ENCODE measurements at places on chromosomes 12 and 14. TPM values are rescaled to one million over a fixed set of nuclear protein-coding genes. Genes with fewer than 3 reads are reported as not detected.
A peak's percentile ranks its signal among the peaks of the same experiment; 100 is the strongest.

The IRAK3 gene
- 0.28 TPM for total RNA-seq

The KLRK1 gene
- total RNA-seq, result not detected

The KLHDC1 gene
- 0.07 TPM for total RNA-seq

The POTEM gene
- total RNA-seq, result not detected

The SYNE3 gene
- total RNA-seq, result 0.63 TPM

The KRR1 gene
- total RNA-seq, result 25.6 TPM

The FAM216A gene
- 22.4 TPM for total RNA-seq

The ZBTB42 gene
- total RNA-seq, result 9.5 TPM

The FAM181A gene
- total RNA-seq, result not detected

The SSPN gene
- 0.31 TPM for total RNA-seq

The CLEC4A gene
- 0.74 TPM for total RNA-seq

The RNF212B gene
- not detected for total RNA-seq

GRCh38 chr14:79093531-79093930 is 923.4 kb downstream of the NRXN3 start:
- DNase-seq, result no peak

GRCh38 chr12:39103552-39104165 is 198.3 kb upstream of the CPNE8 start:
- peak; percentile 68 for DNase-seq

- DNase-seq, result no peak
These were observed 25.9 kb downstream of the NFKBIA start for GRCh38 chr14:35378425-35379233.

DNA sequence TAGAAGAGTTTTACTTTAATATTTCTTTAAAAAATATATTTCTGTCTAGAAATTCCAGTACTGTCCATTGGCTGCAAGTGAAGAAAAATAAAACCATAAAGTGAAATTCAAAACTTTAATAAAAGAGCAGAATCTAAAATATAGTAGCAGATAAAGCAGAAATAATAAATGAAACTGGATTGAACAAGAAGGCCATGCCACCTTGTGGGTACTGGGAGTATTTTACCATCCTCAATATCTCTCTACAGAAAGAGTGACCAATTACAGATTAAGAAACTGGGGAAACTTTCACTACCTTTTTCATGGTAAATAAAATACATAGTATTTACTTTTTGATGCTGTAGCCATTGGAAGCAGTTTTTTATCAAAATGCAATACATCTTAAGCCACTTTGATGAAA is 220.5 kb downstream of the BCAT1 start:
- no peak for DNase-seq

GRCh38 chr14:67524634-67524963 is 8.5 kb upstream of the PLEKHH1 start:
- DNase-seq, result no peak

DNA sequence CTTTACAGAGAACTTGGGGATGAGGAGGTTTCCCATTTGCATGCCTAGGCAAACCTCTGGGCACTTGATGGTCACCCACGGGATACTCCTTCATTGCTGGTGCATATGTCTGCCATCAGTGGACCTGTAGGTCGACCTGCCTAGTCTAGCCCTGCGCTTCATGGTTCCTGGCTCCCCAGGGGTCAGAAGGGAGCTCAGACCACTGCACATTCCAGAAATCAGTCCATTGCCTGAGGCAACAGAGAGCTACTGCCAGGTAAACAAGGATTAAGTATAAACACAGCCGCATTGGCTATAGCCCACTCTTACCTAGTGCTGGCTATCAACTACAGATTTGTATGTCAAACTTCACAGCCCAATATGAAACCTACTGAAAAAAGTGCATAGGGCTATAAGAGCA is 476.4 kb downstream of the SOX5 start:
- DNase-seq, result no peak

- peak; percentile 12 for DNase-seq
These were observed 441.3 kb downstream of the DAD1 start for GRCh38 chr14:22147716-22148115.

GRCh38 chr12:64740646-64741045 is 18.6 kb downstream of the GNS start:
- DNase-seq, result no peak

- DNase-seq, result no peak
These were observed 108.0 kb downstream of the DERA start for GRCh38 chr12:16019136-16019535.

DNA sequence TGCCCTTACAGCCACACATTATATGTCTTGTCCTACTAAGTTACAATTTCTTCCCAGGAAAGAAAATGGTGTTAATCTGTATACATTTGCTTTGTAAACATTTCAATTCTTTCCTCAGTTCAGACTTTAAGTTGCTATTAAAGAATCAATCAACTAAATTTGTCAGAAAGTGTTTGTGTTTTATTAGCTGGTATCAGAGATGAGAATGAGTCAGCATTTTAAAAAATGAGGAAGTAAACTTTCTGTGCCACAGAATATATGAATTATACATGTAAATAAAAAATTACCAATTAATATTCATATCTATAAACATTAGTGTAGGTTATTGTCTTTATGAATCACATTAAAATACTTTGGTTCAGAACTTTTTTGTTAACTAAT is 82.0 kb downstream of the LMO3 start:
- DNase-seq, result no peak

DNA sequence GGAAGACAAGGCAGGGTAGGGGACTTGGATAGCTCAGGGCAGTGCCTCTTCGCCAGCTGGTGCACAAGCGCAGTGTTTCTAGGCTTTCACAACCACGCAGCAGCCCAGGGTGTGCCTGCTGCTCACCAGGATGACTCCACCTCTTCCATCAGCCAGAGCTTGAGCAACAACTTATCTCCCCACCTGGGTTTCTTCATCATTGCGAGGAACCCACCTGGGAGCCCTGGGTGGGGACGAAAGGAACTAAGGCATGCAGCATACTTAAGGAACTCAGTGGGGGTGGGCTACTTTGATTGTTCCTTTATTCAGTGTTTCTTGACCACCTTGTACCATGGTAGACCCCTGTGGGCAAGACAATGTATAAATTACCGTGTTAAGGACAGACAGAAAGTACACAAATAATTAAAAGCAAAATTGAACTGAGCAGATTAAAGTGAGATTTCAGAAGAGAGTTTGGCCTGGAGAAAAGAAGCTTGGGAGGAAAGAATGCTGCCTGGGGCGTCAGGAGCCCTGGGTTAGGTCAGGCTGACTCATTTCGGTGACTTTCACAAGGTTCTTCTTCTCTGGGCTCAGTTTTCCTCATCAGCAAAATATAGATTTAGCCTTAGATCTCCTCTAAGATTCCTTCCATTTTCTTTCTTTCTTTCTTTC is 22.9 kb downstream of the KRT18 start:
- DNase-seq, result peak; percentile 50

GRCh38 chr12:131817241-131817640 is 11.0 kb upstream of the MMP17 start:
- DNase-seq, result peak; percentile 35
